Aorta (tissue), 5 donors: ENCODE measurements at places on chromosomes 5 and 9.

DNA sequence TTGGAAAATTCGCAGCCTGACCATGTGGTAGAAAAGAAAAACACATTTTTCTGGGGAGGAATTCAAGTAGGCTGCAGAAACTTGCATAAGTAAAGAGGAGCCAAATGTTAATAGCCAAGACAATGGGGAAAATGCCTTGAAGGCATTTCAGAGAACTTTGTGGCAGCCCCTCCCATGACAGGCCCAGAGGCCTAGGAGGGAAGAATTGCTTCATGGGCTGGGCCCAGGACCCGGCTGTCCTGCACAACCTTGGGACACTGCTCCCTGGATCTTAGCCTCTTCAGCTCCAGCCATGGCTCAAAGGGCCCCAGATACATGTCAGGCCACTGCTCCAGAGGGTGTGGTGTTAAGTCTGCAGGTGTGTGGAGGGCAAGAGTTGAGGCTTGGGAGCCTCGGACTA is 158.6 kb downstream of the OSTF1 start:
- no peak for DNase-seq

- no peak for DNase-seq
Measured at GRCh38 chr5:68243681-68244080, 28.1 kb downstream of the PIK3R1 start.

GRCh38 chr5:28132151-28132550 is 1093.8 kb upstream of the CDH9 start:
- no peak for DNase-seq

GRCh38 chr5:173679909-173680630 is 63.6 kb upstream of the BOD1 start:
- no peak for DNase-seq

DNA sequence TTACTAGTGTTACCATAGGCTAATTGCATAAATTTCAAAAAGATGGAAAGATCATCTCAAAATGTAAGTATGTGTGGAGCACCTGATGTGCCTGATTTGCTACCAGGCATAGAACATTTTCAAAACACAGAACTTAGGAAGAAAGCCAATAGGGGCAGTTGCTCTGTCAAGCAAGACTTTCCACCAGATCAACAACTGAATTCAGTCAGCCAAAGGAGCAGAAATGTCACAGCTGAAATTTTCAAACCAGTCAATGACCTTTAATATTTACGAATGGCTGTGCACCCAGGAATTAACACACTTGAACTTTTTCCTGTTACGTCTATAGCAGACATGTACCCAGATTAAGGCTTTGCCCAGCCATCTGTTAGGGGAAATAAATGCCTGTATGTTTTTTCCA is 452.8 kb upstream of the PTGER4 start:
- DNase-seq: no peak

- DNase-seq: no peak
Measured at GRCh38 chr9:114746591-114747346, 59.1 kb downstream of the TNFSF15 start.

DNA sequence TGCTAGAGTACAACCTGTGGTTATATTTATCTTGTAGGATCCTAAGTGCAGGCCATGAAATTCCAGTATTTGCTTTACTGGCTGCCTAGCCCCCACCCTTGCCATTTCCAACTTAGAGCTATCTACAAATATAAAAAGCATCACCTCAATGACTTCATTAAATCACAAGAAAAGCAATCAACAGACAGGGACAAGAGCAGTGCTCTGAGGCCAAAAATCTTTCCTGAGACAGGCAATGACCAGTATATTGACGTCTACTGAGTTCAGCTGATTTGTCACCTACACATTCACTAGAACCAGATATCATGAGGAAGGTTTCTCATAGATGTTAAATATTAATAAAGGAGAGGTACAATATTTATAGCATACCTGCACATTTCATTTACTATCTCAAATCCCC is 38.4 kb upstream of the CTNNAL1 start:
- no peak for DNase-seq

- DNase-seq: no peak
Measured at GRCh38 chr5:151047814-151048425, 27.5 kb downstream of the GPX3 start.

DNA sequence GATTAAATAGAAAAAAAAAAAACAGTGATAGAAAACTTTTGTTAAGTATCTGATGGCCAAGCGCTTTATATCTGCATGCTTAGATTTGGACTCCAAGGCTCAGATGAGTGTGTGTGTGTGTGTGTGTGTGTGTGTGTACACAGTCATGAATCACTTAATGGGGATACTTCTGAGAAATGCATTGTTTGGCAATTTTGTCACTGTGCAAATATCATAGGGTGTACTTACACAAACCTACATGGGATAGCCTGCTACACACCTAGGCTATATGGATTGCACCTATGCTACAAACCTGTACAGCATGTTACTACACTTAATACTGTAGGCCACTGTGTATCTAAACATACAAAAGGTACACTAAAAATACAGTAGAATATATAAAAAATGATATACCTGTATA is 635.6 kb upstream of the NUDT12 start:
- no peak for DNase-seq

DNA sequence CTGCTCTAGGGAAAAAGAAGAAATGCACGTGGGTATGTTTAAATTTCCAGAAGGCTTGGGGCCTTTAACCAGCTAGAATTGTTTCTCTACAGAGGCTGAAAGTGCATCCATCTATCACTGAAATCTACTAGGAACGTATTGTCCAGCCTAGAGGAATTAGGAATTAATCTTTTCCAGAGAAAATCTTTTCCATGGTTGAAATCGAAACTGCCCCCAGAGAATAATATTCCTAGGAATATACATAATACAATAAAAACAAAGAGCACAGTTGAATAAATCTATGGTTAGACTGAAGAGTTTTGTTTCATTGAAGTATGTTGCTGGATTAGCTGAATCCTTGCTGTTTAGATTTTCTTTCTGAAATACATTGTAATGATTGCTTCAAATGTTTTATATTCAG is 378.5 kb downstream of the PLK2 start:
- no peak for DNase-seq

DNA sequence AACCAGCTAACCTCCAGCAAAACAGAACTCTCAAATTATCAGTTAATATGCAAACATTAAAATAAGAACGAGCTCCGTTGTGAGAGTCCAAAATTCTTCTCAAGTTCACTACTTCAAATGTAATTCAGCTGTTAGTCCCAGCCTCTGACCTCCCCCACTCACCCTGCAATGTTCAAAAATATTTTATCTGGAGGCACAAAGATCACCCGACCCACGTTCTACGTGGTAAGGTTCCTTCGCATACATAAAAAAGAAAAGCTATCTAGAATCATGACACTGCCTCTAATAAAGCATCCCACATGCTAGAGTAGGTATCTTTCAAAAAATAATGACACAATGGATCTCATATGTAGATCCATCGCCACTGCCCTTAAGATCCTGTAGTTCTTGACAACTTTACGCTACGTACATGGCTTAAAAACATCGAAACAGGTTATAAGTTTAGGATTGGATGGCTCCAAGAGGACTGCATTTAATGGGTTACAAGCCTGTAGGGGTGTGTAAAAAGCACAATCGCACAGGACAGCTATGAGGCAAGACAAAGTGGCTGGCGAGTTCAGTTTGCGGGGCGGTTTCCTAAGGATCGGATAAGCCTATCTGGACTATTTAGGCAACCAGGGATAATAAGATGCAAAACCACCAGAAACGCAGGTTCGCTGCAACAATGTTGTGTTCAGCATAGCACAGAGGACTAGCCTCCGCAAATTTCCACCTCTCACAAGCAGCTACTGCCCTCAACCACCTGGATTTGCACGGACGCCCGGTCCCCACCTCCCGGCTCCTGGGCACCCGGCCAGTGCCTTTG is 969 bp downstream of the CLK4 start:
- DNase-seq: no peak

- no peak for DNase-seq
Measured at GRCh38 chr5:149298163-149298562, 26.5 kb downstream of the AFAP1L1 start.

GRCh38 chr5:170139786-170140335 is 34.2 kb downstream of the FOXI1 start:
- no peak for DNase-seq

DNA sequence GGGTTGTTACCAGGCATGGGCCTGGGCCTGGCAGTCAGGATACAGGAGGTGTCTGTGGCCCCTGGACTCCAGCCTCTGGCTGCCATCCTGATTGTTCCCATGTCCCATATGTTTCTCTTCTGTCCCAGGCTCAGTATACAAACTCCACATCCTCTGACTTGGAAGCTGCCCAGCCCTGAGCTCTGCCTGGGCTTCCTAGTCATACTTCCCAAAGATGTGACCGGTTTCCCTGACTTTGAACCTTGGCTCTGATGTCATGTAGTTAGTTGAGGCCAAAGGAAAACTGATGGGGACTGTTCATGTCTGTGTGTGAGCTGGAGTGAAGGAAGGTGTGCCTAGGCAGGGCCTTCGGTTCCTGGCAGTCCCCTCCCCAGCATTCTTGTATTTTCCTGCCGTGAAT is 50.4 kb downstream of the CYSTM1 start:
- no peak for DNase-seq

DNA sequence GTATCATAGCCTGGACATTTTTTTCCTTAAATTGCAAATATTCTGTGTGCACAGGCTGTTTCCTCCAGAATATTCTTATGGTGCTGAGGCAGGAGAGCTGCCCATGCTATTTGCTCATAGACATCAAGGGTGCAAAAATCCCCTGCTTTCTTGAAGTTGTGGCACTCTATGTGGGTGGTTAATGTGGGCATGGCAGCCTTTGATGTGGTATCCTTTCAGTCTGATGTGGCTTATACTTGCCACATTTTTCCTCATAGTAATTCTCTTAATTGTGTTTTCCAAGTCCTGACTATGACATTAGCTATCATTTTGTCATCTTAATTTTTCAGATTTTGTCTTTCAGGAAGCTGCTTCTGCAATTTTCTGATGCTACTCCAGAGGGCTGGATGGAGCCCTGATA is 353.3 kb downstream of the YTHDC2 start:
- DNase-seq: no peak

- no peak for DNase-seq
Measured at GRCh38 chr9:136001231-136001630, 40.1 kb upstream of the UBAC1 start.

DNA sequence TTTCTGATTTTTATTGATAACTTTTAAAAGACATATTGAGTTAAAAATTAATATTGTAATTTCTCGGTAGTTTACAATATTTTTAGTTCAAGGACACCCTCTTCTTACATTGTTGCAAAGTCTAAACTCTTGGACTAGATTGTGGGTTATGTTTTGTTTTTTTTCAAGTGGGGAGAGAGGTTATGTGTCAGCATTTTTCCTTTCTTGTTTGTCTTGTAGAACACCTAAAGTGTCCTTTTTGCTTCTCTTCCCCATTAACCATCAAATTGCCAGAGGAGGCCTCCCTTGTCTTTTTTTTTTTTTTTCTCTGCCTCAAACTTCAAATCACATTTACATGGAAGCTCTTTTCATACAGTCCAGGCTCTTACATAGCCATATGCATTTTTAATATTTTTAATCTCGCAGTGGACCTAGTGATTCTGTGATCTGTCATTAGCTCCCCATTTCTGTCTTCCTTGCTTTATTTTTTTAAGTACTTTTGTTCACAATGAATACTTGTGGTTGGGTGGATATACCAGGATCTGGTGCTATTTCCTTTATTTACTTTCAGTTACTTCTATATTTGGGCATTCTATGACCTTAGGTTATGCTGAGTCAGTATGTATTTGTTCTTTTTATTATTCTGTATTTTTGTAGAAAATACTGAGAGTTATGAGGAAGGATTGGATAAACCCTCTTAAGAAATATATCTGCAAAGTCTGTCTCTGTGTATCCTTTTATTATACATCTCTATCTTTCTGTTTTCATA is 2280.6 kb upstream of the ACO1 start:
- no peak for DNase-seq

DNA sequence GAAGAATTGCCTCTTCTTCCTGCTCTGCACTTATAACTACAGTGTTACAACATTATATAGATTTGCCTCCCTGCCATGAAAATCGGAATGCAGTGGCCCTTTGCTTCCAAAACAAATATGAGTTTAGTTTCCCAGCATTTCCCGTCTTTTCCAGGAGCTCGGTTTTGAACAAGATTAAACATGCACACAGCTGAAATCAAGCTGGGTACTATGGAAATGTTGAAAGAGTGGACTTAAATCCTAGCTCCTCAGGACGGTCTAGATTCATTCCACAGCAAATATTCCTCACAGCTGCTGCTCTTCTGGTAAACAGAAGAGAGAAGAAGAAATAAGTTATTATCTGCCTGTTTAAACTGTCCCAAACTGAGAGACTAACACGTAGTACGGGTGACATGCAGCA is 161.4 kb downstream of the PIK3R1 start:
- no peak for DNase-seq

DNA sequence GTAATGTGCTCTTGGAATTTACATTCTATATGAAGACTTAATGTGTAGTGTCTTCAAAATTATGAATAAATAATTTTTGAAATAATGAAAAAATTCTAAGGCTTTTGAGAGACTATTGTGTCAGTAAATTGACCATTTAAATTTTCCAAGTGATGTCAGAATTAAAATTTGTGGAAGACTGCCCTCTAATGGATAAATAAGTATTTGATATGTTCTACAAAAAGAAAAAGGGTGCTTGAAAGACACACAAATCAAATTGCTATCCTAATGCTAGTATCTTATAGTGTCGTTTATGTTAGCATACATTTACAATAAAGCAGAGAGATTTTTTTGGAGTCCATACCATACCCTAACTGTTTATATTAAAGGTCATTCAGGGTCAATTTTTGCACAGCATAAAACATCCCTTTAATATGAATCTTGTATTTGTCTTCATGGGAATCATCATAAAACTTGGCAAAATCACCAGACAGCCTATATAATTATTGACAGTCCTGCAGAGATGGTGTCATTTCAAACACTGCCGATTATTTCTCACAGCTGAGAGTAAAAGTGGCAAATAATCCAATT is 120.8 kb upstream of the SLC27A6 start:
- no peak for DNase-seq

- no peak for DNase-seq
Measured at GRCh38 chr5:74589204-74590056, 51.1 kb downstream of the ENC1 start.

GRCh38 chr5:34621277-34622097 is 34.6 kb upstream of the RAI14 start:
- no peak for DNase-seq

DNA sequence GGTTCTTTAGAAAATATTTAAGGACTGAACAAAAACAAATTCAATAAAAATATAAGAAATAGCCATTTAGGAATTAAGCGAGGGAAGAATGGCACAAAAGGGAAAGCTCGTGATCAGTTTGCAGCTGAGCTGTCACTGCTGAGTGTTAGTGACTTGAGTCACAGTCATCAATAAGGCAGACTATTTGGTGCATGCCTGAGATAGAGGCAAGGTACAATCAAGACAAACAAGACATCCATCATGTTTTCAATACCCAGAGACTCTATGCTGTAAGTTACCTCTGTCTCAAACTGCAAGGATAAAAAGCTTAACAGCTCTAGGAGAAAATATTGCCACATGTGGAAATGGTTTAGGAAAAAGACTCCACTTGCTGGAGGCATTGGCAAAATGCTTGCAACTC is 426.4 kb upstream of the TYRP1 start:
- DNase-seq: no peak

GRCh38 chr5:21831145-21831787 is 1021.9 kb downstream of the CDH12 start:
- no peak for DNase-seq
